RKO (cell line): ENCODE measurements at places on chromosomes 2 and 18.

- DNase-seq: no peak
These were observed 120.5 kb downstream of the AGAP1 start for GRCh38 chr2:235614176-235614860.

- no peak for DNase-seq
These were observed 64.5 kb downstream of the ADI1 start for GRCh38 chr2:3454802-3455201.

DNA sequence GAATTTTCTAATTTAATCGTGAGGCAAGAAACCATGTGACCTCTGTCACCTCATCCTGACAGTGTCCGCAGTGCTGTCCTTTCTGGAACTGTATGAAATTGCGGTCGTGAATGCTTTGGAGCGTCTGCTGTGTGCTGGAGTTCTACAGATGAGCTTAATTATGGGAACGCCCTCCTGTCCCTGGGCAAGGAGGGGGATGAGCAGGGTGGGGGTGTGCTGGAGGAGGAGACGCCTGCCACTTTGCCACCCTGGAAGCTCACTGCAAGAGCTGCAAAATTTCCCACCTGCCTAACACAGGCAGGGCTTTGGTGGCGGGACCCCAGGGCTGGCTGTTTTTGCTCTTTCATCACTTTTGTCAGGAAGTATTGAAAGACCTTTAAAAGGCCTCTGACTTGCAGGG, 6.5 kb downstream of the LPIN1 start:
- no peak for DNase-seq

- DNase-seq: no peak
These were observed 15.4 kb upstream of the RMC1 start for GRCh38 chr18:23487738-23488570.

- no peak for DNase-seq
These were observed 12.5 kb downstream of the BOK start for GRCh38 chr2:241570961-241571581.

DNA sequence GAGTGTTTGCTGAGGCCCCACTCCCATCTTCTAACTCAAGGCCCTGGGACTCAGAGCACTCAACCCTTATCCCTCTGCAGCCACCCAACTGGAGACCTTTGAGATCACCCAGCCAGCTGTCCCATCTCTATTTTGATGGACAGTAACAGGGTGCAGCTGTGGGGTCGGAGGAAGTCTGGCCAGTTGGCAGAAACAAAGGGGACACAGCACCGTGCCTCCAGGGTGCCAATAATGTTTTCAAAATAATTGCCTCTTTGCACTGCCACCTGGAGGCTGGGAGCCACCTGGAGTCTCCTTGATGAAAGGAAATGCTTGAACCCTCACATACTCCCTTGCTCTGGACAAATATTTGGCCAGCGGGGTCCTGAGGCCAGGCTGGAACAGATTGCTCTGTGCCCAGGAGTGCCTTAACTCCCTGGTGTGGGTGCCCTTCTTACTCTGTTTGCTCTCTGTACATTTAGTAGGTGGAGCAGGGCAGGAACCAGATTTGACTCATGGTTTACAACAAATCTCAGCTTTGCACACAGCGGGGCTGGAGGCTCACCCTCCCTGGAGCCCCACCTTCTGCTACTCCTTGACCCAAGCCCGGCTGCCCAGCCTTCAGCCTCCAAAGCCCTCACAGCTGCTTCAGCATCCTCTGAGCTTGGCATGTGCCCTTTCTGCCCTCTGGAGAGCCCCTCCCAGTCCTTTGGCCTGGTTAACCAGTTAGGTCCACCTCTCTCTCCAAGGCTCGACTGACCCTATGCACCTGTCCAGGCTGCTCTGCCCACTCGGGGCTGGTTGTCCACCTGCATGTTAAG, 17.2 kb downstream of the MAL start:
- no peak for DNase-seq

- peak; percentile 66 for DNase-seq
These were observed 85.6 kb downstream of the MIB1 start for GRCh38 chr18:21826196-21826595.

- peak; percentile 77 for DNase-seq
These were observed 34.3 kb downstream of the LPIN2 start for GRCh38 chr18:2978661-2979106.

GRCh38 chr2:45237850-45238542, 228.7 kb upstream of the SIX2 start:
- peak; percentile 82 for DNase-seq

DNA sequence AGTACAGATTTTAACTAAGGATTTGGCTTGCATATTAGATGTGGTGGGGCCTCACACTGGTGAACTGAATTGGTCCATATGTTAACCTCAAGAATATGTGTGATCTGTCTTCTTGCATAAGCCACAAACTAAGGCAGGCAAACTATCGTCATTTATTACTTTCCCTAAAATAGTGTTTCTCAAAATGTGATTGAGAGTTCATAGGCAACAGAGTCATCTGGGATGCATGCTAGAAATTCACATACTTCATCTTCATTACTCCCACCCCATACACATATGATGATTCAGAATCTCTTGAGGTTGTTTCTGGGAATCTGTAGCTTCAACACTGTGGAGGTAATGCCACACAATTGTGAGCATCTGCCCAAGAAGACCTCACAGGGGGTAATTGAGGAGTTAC, 822.8 kb upstream of the CDH2 start:
- DNase-seq: no peak

- no peak for DNase-seq
These were observed 8.4 kb downstream of the TGIF1 start for GRCh38 chr18:3458378-3458777.

DNA sequence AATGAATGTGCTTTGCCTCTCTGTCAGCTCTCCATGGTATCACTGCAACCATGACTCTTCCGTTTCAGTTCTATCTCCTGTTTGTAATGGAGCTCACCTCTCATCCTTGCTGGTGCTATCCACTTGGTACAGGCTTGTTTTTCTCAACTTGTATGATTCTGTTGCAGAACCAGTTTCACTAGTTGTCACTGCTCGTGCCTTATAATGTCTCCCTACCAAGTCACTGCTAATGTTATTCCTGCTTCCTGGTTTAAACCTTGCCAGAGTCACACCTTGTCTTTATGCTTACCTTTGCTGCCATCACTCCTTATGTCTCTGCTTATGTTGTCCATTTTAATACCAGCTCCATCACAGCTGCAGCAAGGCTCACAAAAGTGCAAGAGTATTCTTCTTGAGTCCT, 1191.0 kb upstream of the LRRTM1 start:
- no peak for DNase-seq

DNA sequence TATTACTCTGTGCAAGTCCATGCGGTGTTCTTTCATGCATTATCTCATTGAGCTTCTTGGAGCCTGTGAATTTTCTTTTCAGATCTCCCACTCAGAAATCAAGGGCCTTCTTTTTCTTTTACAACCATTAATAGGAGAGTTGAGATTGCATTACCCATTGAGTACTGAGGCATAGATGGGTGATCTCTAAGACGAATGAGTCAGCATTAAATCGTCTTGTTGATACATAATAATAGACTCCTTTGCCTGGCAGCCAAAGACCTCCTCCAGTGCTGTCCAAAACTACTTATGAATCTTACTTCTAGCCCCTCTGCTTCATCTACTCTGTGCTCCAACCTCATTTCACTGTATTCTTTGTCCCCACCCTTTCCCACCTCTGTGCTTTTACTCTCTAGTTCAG, 180.5 kb downstream of the AGPS start:
- no peak for DNase-seq

DNA sequence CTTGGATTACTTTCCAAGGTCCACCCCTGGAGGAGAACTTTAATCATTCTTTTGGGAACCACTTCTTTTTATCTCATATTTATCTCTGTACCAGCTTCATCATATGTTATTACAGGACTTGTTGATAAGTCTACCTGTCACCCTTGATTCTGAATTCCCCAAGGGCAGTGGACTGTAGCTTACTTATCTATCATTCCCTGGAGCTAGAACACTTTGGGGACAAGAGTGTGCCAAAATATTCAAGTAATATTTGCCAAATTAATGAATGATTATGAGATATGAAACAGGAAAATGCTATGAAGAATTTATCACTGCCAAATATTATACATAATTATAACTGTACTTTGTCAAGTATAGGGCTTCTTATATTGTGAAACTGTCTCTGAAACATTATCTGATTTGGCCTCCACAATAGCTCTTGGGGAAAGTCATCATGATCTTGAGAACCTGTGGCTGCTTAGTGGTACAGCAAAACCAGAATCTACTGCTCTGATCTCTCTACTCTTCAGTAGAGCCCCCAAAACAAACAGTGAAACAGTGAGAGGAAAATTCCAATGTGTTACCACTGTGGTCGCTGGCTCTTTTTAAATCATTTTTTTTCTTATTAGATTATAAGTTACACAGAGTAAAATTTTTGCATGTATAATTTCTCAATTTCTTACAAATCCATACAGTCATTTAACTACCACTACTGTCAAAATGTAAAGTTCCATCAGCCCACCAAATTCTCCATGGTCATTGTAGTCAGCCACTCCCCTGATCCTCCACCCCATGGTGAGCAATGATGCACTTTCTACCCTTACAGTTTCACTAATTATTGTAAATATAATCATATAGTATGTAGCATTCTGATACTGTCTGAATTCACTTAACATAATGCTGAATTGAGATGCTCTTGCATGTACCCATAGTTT, 197.5 kb downstream of the PIEZO2 start:
- no peak for DNase-seq

- DNase-seq: peak; percentile 65
These were observed 6.6 kb upstream of the OXER1 start for GRCh38 chr2:42770288-42771131.

- no peak for DNase-seq
These were observed 63.1 kb upstream of the B3GNT7 start for GRCh38 chr2:231332388-231332787.

- no peak for DNase-seq
These were observed 305.4 kb upstream of the LYPD1 start for GRCh38 chr2:132975193-132976105.

- no peak for DNase-seq
These were observed 45.3 kb downstream of the DGKD start for GRCh38 chr2:233399306-233400225.

GRCh38 chr2:218378053-218378452, 4.0 kb upstream of the SLC11A1 start:
- DNase-seq: peak; percentile 60

DNA sequence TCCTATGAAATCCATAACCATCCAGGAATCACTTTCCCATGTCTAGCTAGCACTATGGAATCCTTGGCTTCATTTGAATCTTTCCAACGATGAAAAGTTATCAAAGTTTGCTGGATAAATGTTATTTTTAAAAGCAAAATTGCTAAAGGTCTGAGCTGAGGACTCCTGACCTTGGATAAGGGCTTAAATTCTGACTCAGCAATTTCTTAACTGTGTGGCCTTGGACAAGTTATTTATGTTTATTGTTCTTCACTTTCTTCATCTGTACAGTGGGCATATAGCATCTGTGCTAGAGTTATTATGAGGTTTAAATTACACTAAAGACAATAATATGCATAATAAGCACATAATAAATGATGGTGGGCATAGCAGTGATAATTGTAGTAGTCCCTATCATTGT, 227.5 kb downstream of the KCNS3 start:
- no peak for DNase-seq

DNA sequence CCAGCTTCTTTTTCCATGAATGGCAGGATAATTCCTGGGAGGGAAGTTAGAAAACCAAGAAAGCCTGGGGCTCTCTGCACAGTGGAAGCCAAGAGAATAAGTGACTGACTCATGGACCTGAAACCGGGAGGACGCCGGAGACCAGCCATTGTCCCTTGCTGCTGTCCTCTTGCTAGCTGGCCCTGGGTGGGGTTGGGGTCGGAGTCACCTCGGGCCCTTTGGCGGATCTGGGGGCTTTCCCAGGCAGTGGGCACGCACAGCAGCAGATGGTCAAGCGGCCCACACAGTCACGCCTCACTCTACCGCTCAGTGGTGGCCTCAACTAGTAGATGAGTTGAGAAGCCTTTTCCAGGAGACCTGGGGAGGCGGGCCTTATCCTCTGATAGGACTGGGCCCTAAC, 15.6 kb downstream of the EFHD1 start:
- no peak for DNase-seq

DNA sequence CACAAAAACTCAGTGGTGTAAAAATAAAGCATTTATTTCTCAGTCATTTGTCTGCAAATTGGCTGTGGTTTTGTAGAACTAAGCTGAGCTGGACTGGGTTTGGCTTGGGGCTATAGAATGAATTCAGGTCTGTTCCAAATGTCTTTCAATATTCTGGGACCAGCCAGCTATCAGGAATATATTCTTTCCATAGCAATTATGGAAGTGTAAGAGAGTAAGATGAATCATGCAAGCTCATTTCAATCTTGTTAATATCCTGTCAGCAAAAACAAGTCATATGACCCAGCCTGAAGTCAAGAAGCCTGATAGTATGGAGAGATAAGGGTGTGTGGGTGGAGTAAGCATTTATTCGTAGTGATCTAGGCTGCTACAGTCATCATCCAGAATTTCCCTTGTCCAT, 481.0 kb upstream of the CDH2 start:
- no peak for DNase-seq

DNA sequence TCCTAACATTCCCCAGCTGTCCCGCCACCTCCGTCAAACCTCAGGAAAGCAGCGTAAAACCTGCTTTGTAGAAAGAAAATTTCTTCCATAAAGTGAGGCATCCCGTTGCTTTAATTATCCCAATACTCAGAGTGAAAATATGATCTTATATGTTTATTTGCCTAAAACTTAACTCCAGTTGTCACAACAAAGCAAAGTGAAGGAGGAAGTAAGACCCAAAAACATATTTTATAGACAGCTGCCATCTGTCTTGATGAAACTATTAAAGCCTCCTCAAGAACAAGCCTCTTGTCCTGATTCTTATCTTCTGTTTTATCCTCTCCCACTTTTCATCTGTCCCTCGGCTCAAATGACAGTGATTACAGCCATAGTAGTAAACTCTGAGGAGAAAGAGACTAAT, 28.9 kb upstream of the LPIN2 start:
- no peak for DNase-seq

DNA sequence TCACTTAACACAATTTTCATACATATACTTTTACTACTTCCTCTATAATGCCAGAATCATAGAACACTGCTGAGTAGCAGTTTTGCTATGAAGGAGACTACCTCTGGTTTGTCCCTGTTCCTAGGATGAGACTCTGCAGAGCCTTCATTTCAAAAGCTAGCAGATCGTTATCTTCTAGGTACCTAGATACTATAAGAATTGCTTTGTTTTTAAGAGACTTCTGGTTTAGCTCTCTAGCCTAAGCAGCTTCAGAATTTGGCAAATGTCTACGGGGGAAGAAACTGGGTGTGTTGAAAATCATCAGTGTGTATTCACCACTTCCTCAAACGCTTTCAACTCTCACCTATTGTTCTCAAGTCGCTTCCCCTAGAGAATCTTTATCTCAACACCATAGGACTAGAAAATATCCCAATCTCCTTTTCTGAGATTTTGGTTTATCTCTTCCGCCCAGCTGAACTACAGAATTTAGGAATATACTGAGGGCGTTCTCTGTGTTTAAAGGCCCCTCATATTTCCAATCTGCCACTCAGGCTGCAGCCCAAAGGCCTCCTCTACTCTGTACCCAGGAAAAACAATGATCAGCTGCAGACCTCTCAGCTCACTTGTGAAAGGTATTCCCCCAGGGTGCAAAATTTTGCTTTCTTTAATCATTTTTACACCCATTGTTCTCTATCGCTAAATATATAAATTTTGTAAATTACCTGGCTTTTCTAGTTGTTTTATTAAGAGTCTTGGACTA, 28.7 kb downstream of the SMAD2 start:
- no peak for DNase-seq
